ENCODE measurements at places on chromosomes 12 and 14.

DNA sequence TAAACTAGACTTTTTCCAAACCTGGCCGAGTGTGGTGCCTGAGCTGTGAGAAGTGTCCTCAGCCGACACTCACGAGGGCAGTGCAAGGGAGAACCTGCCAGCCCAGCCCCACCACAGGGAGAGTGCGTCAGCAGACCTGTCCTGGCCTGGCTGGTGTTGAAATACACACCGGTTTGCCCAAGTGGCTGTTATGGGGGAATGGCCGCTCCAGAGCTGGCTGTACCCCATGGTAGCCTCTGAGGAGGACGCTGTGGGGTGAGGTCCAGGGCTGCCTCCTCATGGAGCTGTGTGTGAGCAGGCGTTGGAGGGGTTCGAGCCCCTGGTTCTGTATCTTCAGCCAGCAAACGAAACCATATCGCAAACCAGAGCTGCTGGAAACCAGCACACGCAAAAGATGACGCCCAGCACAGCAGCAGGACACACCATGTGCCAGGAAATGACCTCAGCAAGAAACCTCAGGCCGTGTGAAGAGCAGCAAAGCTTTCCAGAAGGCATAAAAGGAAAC lies 9.4 kb downstream of the ANKRD9 start:
- peak; percentile 67 for DNase-seq

DNA sequence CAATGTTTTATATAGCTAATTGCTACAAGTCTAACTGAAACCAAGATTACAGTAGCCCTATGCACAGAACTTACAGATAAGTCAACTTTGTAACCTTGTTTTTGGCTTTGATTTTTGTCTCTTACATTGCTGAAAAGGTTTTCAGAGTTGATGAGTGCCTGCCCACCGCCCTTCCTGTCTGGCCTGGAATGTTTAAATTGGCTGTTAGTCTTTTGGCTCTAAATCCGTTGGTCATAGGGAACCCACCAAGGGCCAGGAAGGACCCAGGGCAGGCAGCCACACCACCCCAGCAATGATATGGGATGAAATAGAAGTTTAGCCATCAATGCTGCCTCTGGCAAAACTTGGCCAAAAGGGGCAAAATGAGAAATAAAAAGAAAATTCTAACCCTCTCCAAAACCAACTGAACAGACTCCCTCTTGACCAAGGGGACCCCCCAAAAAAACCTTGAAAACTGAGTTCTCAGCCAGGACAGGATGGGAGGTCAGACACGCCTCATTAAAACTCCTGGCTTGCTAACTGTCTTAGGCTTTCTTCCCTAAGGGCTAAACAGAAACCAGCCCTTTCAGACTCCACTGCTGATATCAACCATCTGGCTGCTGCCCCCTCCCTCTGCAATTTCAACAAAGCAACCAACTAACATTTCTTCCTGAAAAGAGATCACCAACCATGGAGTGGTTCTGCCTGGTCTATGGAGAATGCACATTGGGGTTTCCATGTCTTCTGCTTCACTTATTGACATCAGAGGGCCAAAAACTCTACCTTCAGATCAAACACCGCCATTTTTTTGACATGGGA lies 242.1 kb upstream of the NOS1 start:
- DNase-seq = no peak

- DNase-seq = no peak
These were observed 110.6 kb upstream of the PRMT8 start for GRCh38 chr12:3380200-3381043.

DNA sequence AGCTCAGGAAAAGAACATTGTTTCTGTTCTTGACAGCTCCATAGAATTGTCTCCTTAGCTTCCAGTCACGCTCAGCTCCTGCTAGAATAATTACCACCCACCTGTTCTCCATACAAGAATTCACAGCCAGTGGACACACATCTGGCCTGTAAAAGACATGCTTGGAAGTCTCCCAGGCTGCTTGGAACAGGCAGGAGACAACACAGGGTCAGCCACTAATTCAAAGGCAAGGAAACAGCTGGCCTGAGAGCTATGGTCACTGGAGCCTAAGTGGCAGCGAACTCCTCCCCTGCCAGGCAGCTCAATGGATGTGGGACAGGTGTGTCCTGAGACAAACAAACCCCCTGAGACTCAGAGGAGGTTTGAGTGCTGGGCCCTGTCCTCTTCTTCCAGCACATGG lies 22.9 kb upstream of the LTBP2 start:
- no peak for DNase-seq

DNA sequence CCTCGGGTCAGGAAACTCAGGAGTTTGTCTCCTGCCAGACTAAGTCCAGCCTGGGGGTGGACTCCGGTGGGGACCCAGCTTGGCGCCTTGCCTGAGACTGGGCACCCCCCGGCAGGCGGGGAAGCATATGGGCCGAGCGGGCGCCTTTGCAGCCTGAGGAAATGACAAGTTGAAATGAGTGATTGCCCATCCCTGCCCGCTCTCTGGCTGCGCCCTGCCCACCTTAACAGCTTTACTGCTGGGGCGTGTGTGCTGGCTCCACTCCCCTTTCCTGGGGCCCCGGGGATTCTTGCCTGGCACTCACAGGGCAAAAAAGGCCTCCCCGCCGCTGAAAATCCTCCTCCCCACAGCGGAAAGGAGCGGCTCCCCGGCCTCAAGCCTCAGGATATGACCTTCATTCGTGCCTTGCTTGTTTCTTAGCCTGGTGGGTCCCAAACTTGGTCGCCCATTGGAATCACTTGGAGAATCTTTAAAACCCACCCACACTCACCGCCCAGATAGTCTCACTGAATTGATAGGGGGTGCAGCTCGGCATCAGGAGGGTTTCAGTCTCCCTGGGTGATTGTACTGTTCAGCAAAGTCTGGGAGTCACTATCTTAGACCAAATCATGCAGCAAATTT lies 1.5 kb downstream of the RFLNA start:
- DNase-seq = no peak

DNA sequence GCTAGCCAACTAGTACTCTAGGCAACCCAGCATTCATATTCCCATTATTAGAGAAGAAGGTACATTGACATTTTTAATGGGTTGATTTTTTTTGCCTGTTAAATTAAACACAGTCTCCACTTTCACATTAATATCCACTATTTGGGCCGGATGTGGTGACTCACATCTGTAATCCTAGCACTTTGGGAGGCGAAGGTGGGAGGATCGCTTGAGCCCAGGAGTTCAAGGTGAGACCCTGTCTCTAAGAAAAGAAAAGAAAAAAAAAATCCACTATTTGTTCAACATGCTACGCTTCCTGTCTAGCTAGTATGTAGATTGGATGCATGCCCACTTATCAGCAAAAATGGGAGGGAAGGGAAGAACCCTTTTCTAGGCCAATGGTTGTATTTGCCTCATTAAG lies 7.1 kb upstream of the CRADD start:
- DNase-seq = no peak

DNA sequence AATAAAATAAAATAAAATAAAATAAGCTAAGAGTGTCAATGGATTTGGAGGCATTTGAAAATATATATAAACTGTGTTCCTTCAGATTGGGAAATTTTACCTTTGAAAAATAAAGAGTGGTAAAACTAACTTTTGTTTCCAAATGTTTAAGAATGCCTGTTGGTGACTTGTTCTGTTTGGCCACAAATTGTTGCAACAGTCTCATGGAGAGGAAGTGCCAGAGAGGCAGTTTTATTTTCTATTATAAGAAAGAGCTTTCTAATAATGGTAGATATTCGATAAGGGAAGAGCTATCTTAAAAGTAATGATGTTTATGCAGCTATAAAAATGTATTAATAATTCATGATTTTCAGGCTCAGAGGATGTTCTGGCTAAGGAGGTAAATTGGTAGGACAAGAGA lies 68.8 kb upstream of the MDGA2 start:
- no peak for DNase-seq

DNA sequence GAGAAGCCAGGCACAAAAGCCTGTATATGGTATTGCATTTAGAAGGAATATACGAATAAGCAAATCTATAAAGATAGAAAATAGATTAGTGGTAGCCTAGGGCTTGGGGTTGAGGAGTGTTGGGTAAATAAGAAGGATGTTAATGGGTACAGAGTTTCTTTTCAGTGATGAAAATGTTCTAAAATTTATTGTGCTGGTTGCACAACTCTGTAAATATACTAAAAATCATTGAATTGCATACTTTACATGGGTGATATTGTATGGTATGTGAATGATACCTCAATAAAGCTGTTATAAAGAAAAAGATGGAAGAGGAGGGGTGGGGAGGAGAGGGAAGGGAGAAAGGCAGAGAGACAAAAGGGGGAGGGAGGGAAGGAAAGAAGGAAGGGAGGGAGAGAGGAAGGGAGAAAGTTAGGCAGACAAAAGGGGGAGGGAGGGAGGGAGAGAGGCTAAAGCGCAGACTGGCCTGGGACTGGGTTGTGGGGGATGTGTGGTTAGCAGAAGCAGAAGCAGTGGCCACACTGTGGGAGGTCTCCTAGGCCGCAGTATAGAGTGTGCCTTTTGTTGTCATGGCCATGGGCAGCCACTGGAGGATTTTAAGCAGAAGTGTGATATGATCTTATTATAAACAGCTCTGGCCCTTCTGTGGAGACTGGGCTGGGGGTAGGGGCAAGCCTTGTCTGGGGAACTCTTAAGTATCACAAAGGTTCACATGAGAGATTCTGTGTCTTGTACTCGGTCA lies 73.6 kb upstream of the ELK3 start:
- no peak for DNase-seq

GRCh38 chr12:80708259-80708974 lies 983 bp downstream of the MYF6 start:
- no peak for DNase-seq

DNA sequence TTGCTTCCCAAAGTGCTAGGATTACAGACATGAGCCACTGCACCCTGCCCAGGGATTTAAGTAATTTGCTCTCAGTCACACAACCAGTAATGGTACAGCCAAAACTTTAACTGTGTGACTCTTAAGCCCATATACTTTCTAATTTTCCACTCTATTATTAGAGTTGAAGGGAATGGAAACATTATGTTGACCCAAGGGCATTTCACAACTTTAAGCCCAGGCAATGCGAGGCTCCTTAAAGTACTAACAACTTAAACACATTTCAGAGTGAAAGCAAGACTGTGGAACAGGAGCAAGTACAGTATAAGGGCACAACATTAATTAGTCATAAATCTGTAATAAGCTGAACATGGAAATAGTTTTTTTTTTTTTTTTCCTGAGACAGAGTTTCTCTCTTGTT lies 39.8 kb downstream of the BAZ1A start:
- no peak for DNase-seq

DNA sequence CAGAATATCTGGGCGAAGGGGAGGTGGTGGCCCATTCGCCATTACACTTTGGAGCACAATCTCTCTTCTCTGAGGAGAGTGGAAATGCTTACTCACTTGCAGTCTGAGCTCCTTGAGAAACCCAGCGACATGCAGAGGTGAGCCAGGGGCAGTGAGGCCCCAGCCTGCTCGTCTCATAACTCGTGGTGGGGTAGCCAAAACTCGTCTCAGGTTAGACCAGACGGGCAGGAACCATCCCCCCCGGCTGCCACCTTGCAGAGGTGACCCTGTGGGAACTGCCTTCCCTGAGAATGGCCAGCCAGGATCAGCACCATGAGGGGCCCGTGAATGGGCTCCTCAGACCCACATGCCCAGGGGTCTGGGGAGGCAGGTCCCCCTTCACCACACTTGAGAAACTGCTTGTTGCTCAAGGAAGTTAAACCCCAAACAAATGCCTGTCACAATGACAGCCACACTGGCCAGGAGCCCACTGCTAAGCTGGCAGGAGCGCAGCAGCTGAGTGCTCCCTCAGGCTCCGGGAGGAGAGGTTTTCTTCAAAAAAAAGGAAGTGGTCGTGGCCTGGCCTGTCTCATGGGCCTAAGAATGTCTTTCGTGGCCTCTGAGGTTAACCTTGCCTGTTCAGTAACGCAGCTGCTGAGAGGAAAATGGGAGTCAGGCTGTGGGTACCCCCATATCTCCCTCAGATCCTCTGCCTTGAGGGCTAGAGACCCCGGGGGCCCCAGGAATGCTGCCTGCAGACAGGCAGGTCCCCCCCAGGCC lies 9.2 kb upstream of the ALDH2 start:
- peak; percentile 73 for DNase-seq

GRCh38 chr12:100830003-100830795 lies 35.6 kb downstream of the ANO4 start:
- DNase-seq = no peak

DNA sequence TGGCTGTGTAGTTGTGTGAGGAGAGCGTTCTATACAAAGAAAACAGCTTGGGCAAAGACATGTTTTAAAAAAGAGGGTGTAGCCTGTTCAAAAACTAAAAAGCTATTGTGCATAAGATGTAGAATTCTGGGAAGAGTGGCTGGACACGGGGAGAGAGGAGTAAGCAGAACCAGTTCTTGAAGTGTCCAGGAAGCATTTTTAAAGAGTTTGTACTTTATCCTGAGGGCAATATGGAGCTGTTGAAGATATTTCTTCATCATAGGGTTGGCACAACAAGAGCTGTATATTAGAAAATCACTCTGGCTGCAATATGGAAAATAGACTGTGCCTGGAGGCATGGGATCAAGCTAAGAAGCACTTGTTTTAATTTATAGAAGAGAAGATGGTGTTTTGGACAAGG lies 458.9 kb upstream of the LMO3 start:
- no peak for DNase-seq

DNA sequence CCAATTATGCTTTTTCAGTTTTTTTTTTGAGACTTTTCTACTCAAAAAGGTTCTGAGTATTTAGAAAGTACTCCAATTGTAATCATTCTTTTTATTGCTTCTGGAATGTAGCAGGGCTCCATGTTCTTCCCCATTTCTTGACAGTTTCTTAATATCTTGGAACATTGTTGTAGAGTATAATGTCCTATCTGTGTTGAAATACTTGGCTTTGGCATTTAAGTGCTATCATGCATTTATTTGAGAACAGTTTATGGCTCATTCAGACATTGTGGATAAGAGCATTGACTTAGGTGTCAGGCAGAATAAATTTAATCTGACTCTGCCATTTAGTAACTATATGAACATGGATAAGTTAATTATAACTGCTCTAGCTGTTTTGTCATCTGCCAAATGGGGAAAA lies 28.3 kb downstream of the ADIPOR2 start:
- DNase-seq = no peak

GRCh38 chr14:90791486-90791885 lies 24.7 kb downstream of the TTC7B start:
- no peak for DNase-seq

- no peak for DNase-seq
These were observed 42.0 kb downstream of the GPHB5 start for GRCh38 chr14:63276492-63277342.

- no peak for DNase-seq
These were observed 86.3 kb downstream of the RMST start for GRCh38 chr12:97548931-97549330.

DNA sequence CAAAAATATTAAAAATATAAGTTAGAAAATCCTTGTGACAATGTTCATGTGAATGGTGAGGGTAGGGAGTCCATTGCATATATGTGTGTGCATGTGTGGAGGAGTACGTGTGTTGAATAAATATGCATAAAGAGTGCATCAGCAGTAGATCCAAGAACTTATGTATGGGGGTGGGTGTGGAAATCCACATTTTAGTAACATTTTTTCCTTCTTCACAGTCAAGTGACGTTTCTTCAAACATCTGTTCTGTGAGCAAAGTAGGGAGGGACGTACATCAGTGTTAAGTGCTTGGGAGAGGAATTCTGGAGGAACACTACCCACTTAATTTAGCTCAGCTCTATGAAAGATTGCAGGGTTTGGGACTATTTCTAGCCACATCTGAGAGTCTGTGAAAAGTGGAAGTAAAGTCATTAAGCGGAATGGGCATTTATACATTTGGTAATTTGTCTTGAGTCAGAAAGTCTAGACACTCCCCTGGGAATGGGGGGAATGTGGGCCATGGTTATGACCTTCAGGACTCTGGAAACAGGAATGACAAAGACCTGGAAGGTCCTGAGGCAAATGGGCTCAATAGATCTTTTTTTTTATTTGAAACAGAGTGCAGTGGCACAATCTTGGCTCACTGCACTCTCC lies 156.4 kb upstream of the PLXNC1 start:
- DNase-seq = no peak

- no peak for DNase-seq
These were observed 4.2 kb downstream of the CCDC60 start for GRCh38 chr12:119338593-119339363.

Data from activated CD4-positive, alpha-beta T cell treated with anti-CD3 and anti-CD28 coated beads, Interleukin-2, amount 10 ng/mL, durations not matched to agents 24 days and 14 days (primary cell).